ENCODE measurements at places on chromosomes 12 and 14. TPM values are rescaled to one million over a fixed set of nuclear protein-coding genes. Genes with fewer than 3 reads are reported as not detected.
A peak's percentile ranks its signal among the peaks of the same experiment; 100 is the strongest.

Gene REC8
- 1.1 TPM for total RNA-seq

Gene SAMD15
- 0.40 TPM for total RNA-seq

Gene CISTR
- total RNA-seq = not detected

Gene SERPINA12
- total RNA-seq = not detected

Gene TMEM132C
- not detected for total RNA-seq

Gene STRN3
- total RNA-seq = 33.3 TPM

Gene ARHGAP9
- not detected for total RNA-seq

GRCh38 chr12:62692884-62693283 is 226.3 kb downstream of the MON2 start:
- no peak for DNase-seq

- peak; percentile 64 for DNase-seq
These were observed 48.2 kb downstream of the CRACR2A start for GRCh38 chr12:3704512-3705353.

- no peak for DNase-seq
These were observed 1458.7 kb downstream of the AACS start for GRCh38 chr12:126523891-126524290.

- DNase-seq = no peak
These were observed 53.0 kb downstream of the PAPLN start for GRCh38 chr14:73290279-73290678.

DNA sequence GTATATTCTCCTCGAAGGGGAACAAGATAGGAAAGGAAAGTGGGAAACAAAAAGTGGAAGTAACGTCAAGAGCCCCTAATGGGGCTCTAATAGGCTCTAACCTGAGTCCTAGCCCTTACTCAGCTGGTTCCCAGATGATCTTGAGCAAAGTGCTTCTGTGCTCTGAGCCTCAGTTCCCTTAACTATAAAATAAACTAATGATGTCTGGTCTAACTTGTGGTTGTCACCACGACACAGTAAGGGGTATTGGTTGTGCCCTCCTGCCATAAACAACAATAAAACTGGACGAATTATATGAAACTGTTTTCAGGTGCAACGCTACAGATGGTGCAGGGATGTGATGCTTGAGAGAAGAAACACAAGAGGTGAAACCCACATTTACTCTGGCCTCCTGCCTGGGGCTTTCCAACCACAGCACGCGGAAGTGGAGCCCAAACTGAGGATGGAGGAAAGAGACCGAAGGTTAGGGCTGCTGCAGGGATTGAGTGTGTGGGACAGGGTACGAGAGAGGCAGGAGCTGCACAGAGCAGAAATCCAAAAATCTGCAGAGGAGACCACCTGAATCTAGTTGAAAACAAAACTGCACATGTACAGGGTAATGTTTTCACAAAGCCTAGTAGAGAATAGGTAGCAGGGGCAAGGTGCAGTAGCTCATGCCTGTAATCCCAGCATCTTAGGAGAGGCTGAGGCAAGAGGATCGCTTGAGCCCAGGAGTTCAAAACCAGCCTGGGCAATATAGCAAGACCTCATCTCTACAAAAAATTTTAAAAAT is 45.6 kb upstream of the BCL2L14 start:
- DNase-seq = no peak

DNA sequence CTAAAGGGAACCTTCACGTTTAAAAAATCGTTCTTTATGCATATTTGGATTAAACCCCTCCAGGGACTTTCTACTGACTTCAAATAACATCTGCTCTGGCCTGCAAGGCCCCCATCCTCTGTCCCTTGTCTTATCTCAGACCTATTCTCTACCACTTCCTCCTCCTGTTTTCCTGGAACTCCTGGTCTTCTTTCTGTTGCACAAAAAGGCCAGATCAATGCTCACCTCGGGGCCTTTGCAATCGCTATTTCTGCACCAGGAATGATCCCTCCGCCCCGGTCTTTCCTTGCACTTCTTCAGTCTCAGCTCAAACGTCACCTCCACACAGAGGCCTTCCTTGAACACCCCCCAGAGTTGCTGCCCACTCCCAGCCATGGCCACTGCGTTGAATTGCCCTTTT is 57.6 kb upstream of the BEGAIN start:
- no peak for DNase-seq

- DNase-seq = no peak
These were observed 211.5 kb upstream of the PWP1 start for GRCh38 chr12:107474099-107474498.

DNA sequence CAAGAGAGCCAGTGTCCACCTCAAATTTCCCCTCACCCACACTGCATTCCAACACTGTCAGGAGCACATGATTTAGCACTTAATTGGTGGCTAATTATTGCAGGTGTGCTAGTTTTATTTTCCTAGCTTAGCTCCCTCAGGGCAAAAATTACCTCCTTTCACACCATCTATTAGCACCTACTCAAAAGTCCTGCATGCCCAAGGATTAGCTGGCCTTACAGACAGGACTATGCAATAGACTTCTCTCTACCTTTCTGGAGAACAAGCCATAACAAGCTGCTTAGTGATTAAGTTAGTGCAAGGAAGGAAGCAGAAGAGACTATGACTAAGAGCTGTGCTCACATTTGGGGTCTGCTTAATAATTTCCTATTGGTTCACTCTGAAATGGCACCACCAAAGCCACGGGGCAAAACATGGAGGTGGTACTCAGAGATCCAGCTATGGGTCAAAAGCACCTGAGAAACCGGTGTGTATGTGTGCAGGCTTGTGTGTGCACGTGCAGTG is 69.5 kb downstream of the STON2 start:
- no peak for DNase-seq

GRCh38 chr14:36227802-36228201 is 51.3 kb upstream of the PTCSC3 start:
- DNase-seq = no peak

- peak; percentile 58 for DNase-seq
These were observed 1.4 kb upstream of the ASIC1 start for GRCh38 chr12:50055831-50056638.
